Activated CD4-positive, alpha-beta T cell treated with anti-CD3 and anti-CD28 coated beads, Interleukin-2, Interleukin-6, amounts not matched to agents 100 ng/mL and 50 ng/mL, durations not matched to agents 16 hours and 8 hours (primary cell): ENCODE measurements at places on chromosomes 2 and 18.

DNA sequence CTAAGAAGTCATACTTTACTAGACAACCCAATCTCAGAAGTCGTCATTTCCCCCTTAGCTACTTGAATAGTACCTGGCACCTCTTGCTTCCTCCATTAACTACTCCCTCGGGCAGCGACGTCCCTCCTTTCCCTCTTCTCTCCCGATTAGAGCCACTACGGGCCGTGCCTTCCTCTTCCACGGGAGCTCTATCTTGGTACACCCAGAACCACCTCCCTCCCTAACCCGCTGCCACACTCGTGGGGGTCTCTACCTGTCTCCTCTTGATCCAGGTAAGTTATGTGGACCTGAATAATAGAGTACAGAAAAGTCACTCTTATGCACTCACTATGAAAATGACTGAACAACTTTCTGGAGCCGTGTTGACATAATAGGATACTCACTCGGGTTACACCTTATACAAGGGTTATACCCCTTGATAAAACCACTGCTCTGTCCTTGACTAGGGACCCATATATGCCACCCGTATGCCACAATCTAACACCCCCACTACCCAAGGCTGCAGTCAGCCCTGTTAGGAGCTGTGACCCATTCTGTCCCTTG is 595 bp upstream of the HDHD2 start:
- DNase-seq: no peak

DNA sequence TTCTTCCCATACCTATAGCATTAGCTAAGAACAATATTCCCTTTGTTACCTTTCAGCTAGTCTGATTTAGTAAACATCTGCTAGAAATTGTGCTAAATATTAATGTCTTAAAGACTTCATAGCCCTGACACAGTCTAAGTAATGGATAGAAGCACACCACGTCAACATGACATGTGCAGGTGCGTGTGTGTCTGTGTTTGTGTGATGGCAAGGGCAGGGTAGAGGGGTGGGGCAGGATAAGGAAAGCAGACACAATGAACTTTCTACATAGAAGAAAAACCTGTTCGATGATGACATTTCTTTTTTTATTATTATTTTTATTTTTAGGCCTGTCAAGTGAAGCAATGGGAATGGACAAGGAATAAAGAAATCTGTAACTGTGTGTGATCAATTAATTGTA is 223.3 kb downstream of the NOL4 start:
- no peak for DNase-seq

DNA sequence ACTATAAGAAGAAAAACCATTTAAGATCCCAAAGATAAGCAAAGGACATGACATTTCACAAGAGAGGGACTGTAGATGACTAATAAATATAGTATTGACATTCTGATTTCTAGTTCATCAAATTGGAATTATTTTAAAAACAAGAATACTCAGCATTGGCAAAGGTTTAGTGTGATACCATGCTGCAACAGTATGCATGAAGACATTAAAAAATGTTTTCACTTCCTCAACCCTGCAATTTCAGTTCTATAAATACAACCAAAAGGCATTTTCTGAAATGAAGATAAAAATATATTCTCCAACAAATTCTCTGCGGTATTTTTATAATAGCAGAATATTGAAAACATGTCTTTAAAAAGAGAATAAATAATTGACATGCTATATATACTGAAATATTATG is 2.1 kb downstream of the C2orf81 start:
- no peak for DNase-seq

DNA sequence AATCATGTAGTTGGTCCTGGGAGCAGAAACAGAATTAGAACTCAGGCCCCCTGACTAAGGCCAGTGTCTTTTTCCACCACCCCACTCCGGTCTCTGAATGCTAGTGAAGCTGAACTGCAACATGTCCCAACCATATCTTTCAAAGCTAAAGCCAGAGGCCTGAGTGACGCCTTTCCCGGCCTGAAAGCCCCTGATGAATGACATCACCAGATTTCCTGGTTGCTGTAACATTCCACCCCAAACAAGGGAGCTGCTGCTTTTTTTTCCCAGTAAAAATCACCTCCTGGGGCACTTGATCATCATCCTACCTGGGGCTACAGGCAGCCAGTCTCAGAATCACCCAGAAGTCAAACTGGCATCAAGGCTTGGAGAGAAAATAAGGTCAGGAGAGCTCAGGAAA is 162.7 kb downstream of the ARL4C start:
- no peak for DNase-seq

DNA sequence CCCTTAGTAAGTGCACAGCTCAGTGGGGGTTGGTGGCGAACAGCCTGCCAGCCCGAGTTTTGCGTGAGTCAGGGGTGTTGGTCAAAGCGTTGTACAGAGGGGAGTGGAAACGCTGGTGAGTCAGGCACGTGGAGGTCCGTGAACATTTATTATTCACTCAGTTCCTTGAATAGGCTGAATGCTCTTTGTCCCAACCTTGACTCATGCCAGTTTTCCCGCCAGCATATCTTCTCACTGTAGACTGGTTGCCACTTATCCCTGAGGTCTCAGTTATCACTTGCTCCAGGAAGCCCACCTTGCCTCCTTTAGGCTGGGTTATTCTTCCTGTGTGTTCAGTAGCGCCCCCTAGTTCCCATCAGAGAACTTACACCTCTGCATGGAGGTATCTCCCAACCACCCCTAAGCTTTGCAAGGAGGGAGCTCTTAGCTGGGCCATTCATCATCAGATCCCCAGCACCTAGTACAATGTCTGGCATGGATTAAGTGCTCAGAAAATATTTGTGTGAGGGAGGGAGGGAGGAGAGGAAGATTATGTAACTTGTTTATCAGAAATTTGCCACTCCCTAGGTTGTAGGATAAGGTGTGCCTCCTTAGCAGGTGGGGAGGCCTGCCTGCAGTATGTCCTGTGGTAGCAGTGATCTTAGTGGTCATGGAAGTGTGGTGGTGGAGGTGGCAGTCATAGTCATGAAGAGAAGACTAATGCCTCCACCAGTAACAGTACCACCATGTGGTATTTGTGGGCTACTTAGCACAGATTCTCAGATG is 72.1 kb downstream of the CABLES1 start:
- no peak for DNase-seq

DNA sequence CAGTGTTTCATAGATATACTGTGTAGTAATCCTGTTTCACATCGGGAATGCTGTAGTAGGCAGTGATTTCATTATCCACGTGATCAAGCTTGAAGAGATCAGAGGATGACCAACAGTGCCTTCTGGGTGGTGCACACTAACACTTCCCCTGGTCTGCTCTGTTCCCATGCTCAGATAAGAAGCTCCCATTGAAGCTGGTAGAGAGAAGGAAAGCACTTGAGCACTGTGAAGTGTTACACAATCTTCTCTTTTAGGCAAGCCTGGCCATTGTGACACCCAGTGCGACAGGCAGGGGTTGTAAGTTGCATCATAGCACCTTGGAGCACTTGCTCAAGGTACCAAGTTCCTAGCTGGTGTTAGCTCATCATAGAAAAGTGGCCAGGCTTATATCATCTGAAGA is 30.6 kb upstream of the GPD2 start:
- peak; percentile 5 for DNase-seq

DNA sequence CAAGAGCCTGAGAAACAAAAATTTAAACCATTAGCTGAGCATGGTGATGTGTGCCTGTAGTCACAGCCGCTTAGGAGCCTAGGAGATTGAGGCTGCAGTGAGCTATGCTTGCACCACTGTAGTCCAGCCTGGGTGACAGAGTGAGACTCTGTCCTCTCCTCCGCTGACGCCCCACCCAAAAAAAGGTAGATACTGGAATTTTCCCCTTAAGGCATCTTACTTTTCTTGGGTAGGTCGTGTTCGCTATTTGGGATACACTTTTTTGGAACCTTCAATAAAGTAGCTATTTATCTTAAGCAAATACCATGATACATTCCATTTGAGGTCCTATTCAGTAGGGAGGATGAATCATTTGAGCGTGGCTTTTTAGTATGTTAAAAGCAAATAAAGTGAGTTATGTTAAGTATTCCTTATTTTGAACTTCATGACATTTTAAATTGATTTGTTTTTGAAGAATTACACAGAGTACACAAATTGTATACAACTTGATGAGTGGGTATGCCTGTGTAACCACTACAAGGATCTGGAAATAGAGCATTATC is 38.7 kb downstream of the RALBP1 start:
- DNase-seq: no peak

- no peak for DNase-seq
These were observed 78.3 kb upstream of the KCNE4 start for GRCh38 chr2:222973733-222974132.

- DNase-seq: no peak
These were observed 130.1 kb downstream of the OLA1 start for GRCh38 chr2:174117951-174118930.

DNA sequence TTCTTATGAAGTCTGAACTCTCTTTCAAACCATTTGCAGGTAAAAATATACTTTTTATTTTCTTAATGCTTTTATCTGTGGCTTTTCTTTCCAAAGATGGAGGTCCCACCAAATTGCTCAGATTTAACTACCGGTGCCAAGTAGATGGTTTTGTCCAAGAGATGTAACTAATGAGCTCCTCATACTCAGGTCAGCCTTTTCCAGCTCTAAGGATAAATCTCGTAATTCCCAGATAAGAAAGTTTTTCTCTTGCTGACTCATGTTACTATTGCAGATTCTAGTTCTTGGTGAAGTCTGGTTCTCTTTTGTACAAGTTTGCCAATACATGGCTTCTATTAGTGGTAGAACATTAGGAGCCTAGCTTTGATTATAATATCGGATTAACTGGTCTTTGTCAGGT is 550.8 kb upstream of the ZNF804A start:
- DNase-seq: no peak

GRCh38 chr2:52933878-52934277 is 833.7 kb upstream of the CHAC2 start:
- no peak for DNase-seq

DNA sequence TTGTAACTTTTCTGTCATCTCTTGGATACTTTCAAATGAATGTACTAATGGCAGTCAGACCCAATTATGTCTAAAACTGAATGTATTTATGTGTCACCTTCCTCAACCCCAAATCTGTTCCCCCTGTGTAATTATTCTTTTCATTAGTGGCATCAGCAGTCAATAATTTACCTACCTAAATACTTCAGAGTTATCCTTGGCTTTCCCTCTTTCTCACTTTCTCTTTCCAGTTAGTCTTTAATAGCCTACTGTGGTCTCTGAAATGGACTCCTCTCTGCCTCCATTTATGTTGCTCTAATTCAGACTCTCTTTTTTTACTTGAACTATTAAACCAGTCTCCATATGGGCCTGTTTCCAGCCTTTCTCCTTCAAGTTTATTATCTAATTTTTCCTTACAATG is 21.0 kb downstream of the C18orf63 start:
- no peak for DNase-seq

- no peak for DNase-seq
These were observed 72.9 kb downstream of the ZBTB7C start for GRCh38 chr18:48336332-48336731.

GRCh38 chr18:48835745-48836170 is 115.0 kb downstream of the SMAD7 start:
- no peak for DNase-seq

DNA sequence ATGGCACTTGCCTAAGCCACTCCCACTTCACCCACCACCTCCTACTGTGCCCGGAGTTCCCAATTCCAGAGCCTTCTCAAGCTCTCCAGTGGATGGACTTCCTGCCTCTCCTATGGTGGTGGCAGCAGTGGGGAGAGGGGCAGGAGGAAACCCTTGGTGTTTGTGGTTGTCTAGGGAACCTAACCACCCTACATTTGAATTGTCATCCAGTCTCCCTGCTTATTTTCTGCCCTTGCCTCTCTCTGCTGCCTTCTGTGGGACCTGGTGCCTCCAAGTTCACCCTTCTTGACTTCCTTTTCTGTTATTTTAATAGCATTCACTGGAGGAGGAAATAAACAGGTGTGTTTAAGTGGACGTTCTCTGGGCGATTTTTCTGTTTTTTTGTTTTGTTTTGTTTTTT is 50.0 kb upstream of the HPCAL1 start:
- DNase-seq: no peak

GRCh38 chr2:10765461-10765860 is 44.0 kb downstream of the ATP6V1C2 start:
- no peak for DNase-seq

- DNase-seq: no peak
These were observed 130.4 kb upstream of the PELI1 start for GRCh38 chr2:64274399-64275173.

- no peak for DNase-seq
These were observed 470.8 kb downstream of the DLGAP1 start for GRCh38 chr18:3984163-3984757.

- no peak for DNase-seq
These were observed 571 bp downstream of the EEF1B2 start for GRCh38 chr2:206160125-206160806.

GRCh38 chr2:104406261-104406726 is 447.6 kb upstream of the POU3F3 start:
- no peak for DNase-seq
